Amniotic stem cell (primary cell): ENCODE measurements at places on chromosomes 5 and 9.

DNA sequence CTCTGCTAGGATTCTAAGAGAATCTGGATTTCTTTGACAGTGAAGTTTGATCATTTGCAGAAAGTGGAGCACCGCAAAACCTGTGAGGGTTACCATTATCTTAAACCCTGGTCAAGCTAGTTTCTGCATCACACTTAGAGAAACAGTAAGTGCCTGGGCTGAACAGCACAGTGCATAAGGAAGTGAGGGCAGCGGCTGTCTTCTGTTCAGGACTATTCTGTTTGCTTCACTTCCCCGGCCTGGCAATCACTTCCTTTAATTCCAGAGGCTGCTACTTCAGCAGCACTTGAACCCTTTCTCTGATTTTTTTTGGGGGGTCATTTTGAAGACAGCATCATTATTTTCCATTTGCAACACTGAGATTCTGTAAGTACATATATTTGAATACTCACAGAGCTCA, 32.0 kb downstream of the SEMA6A start:
- no peak for DNase-seq

DNA sequence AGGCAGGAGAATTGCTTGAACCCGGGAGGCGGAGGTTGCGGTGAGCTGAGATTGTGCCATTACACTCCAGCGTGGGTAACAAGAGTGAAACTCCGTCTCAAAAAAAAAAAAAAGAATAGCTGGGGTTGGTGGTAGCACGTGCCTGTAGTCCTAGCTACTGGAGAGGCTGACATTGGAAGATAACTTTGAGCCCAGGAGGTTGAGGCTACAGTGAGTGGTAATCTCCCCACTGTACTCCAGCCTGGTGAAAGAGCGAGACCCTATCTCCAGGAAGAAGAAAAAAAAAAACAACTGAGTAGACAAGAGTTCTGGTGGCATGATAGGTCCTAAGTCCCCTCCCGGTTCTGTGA, 26.3 kb downstream of the GOLGA2 start:
- no peak for DNase-seq

DNA sequence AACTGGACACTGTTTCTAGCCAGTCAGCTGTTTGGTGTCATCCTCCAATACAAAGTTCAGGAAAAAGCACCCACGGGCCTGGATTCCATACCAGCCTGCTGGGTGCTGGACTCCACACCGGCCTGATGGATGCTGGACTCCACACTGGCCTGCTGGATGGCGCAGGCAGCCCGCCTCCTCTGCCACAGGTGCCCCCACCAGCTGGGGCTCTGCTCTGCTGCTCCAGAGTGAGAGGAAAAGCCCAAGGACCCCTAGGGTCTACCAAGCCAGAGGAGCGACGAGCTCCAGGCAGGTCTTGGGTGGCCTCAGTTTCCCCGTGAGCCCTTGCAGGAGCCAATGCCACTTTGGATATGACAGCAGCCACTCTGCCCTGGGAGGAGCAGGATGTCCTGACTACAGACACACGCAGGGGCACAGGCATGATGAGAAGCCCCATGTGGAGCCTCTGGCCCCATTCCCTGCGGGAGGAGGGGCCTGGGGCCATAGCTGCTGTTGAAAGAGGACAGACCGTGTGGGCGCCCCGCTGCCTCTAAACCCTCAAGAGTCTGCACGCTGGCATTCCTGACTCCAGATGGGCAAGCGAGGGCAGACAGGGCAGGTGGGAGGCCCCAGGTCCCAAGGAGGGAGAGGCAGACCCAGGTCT, 141.6 kb downstream of the OLFM1 start:
- no peak for DNase-seq

- no peak for DNase-seq
Observed at GRCh38 chr9:76643399-76644117, 120.7 kb upstream of the PCA3 start.

DNA sequence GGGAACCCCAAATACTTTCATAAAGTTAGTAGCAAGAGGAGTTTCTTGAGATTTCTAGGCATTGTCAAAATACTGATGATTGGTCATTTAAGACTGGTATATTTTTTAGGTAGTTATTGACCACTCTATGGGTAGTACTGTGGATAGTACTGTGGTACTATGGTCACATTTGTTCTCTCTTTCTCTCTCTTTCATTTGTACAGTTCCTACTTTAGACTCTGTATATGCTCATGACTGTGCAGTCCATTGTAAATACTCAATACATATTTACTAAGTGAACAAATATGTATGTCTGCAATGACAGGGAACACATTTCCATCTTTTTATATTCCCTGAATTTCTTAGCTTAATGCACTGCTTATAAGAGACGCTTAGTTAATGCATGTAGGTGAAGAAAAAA, 215.6 kb downstream of the KCTD16 start:
- DNase-seq: no peak

DNA sequence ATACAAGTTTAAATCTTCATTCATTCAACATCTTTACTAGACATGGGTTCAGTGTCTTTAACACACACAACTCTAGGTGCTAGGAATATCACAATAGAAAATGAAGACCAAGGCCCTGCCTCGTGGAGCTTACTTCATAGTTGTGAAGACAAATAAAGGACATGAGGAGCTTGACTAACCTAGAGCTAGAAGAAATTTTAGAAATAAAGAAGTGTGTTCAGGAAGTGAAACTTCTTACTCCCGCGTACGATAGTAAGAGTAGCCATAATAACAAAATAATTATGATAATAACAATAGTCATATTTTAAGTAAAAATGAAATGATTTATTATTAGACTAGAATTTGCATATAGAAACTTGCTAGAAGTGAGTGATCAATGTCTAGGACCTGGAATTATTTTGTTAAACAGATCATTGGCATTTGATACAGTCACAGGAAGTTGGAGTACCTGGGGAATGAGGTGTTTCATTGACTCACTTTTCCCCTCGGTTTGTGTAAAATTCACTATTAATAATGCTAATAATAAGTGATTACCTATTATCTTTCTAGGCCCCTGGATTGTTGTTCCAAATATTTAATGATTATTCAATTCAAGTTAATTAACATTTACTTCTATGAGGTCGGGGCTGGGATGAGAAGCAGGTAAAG, 331.3 kb downstream of the NSG2 start:
- no peak for DNase-seq

- no peak for DNase-seq
Observed at GRCh38 chr5:25387953-25388352, 743.2 kb upstream of the CDH10 start.

DNA sequence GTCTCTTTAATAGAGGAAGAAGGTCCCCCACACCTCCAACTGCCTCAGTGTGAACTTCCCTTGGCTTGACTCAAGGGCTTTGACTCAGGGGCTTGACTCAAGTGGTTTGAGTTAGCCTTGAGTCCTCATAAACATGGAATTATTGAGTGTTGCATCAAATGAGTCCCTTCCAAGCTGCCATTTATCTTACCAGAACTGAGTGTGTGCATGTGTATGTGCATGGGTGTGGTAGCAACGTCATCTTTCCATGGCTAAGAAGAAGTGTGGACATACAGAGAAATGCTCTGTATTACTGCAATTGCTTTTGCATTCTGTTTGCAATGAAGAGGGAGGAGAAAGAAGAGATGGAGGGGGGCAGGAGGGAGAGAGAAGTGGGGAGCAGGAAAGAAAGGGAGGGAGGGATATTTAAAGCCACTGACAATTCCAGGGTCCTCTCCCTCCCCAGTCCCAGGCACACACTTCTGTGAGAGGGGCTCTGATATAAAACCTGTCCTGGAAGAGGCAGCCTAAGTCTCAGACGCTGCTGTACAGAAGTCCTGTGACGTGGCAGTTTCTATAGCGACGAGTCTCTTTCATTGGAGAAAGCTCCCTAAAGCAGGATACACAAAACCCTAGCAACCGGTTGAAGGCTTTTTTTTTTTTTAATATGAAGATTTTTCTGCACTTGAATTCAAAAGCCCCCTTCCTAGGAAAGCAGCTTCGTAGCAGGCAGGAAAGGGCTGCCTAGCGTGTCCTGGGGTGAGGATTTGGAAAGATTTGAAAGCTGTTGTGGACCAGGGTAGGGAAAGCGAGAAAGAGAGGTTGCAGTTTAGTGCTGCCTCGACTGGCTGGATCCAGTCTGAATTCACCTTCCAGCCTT, 93.3 kb upstream of the MAP1B start:
- DNase-seq: no peak

GRCh38 chr5:1703352-1704050, 96.1 kb downstream of the MRPL36 start:
- DNase-seq: no peak

DNA sequence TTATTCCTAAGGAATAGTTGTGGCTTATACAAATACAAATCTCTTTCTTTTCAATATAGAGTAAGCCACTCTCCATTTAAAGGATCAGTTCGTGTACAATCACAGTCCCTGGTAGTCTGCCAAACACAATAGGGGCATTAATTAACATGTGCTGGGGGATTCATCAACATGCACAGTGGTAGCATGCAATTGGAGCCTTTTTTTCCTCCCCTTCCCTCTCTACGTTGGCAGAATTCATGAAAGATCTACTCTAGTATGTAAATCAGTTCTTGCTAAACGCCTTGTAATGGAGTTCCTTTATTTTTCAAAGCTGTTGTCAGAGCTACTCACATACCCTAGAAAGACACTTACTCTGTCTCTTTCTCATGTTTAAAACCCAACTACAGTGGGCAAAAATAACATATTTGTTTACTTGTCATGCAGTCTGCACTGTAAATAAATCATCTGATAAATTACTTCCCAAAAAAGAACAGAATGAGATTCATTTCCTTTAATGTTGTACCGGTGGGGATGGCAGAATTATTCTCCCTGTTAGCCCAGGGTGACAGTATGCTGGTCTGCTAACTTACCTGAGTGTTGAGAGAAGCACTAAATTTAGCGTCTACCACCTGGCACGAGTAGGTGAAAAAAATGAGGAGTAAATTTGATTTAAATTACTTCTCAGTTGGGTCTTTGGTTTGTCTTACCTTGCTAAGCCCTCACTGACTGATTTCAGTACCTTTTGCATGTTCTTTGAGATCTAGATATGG, 341.5 kb upstream of the CCNH start:
- no peak for DNase-seq

DNA sequence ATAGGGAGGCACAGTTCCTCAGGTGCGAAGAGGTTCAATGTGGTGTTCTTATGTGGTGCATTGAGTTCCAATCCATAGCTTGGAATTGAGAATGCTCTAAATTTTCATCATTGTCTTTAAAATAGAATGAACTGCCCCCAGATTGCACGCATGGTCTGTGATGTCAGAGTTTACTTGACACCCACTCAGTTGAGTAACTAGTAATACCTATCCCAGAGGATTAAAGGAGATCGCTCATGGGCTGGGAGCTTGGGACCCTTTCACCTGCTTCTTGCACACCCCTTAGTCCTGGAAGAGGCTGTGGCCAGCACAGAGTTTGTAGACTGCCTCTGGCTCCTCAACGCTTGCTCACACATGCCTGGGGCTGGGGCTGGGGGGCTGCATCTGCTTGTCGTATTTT, 95.1 kb upstream of the OTULINL start:
- DNase-seq: no peak

- no peak for DNase-seq
Observed at GRCh38 chr5:167546270-167546669, 745.2 kb upstream of the WWC1 start.

- no peak for DNase-seq
Observed at GRCh38 chr9:126581893-126582292, 31.8 kb upstream of the LMX1B start.

DNA sequence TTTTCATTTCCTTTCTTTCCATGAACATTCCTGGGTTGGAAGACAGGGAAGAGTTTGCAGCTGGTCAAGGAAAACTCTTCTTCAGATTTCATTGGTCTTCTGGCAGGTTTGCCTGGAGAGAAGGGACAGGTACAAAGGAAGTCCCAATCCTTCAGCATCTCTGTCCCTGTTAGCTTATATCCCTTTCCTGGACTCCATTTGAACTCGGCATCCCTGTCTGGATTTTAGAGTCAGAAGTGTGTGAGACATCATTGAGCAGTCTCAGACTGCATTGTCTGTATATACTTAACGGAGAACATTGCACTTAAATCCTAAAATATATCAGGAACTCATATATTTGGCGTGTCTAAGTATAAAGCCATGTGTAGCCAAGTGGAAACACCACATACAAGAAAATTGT, 54.9 kb downstream of the ADGRV1 start:
- DNase-seq: no peak
